Lower leg skin (tissue), 4 donors: ENCODE measurements at places on chromosomes 5 and 9.

GRCh38 chr9:114372921-114373448, 14.8 kb downstream of the AKNA start:
- DNase-seq: no peak

DNA sequence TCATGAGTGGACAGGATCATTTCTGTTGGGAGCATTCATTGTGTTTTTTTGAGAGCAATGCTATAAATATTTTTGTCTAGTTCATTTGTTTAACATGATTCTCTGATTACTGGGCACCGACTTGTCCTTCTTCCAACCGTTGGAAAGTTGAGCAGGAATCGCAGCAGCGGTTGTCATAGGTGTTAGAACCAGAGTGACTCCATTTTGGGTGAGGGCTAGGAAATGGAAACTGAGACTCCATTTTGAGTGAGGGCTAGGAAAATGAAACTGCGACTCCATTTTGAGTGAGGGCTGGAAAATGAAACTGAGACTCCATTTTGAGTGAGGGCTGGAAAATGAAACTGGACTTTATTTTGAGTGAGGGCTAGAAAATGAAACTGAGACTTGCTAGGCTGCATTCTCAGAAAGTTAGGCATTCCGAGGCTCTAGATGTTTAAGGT, 100.6 kb downstream of the ICE1 start:
- DNase-seq: no peak

GRCh38 chr5:154826-155225, 36.5 kb upstream of the LRRC14B start:
- DNase-seq: no peak

DNA sequence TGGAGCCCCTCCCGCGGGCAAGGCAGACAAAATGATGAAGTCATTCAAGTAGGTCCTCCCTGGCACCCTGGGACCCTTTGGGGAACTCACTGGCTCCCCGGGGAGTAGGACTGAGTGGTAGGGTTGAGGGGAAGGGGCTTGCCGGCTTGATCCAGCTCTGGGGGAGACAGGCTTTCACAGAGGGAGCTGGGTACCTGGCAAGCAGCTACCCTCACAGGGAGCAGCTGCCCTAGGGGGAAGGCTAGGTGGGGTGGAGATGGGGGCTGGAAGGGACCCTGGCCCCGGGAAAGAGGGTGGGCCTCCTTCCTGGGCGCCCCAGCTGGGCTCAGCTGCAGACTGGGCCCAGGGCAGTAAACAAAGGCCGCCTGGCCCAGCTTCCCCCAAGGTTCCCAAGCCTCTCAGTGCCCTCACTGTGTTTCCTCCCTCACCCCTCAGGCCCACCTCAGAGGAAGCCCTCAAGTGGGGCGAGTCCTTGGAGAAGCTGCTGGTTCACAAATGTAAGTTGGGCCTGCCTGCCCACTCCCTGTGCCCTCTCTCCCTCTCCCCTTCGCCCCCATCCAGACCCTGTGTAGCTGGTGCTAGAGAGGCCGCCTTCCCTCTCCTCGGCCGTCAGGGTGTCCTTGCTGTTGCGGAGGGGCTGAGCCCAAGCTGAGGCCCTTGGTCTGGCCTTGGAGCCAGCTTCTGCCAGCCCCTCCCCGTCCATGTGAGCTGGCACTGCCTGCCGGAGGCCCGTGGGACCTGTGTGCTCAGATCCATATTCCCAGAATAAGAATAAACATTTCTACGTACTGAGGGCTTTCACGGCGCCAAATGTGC, 131.2 kb downstream of the RGS3 start:
- DNase-seq: no peak

- DNase-seq: no peak
Measured at GRCh38 chr9:133778336-133779013, 40.3 kb upstream of the SARDH start.

DNA sequence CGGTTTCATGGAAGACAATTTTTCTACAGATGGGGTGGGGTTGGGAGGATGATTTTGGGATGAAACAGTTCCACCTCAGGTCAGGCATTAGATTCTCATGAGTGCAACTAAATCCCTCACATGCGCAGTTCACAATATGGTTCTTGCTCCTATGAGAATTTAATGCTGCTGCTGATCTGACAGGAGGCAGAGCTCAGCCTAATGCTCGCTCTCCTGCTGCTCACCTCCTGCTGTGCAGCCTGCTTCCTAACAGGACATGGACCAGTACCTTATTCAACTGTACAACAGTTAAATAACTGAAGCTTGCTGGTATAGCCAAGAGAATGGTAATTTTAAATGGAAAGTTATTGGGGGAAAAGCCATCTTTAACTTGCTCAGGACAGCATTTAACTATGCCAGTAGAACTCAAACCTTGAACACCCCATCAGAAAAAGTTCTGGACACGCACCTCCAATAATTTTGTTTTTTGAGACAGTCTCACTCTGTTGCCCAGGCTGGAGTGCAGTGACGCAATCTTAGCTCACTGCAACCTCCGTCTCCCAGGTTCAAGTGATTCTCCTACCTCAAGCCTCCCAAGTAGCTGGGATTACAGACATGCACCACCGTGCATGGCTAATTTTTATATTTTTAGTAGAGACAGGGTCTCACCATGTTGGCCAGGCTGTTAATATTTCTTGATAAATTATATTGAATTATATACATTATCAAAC, 27.7 kb downstream of the HMGCR start:
- no peak for DNase-seq

DNA sequence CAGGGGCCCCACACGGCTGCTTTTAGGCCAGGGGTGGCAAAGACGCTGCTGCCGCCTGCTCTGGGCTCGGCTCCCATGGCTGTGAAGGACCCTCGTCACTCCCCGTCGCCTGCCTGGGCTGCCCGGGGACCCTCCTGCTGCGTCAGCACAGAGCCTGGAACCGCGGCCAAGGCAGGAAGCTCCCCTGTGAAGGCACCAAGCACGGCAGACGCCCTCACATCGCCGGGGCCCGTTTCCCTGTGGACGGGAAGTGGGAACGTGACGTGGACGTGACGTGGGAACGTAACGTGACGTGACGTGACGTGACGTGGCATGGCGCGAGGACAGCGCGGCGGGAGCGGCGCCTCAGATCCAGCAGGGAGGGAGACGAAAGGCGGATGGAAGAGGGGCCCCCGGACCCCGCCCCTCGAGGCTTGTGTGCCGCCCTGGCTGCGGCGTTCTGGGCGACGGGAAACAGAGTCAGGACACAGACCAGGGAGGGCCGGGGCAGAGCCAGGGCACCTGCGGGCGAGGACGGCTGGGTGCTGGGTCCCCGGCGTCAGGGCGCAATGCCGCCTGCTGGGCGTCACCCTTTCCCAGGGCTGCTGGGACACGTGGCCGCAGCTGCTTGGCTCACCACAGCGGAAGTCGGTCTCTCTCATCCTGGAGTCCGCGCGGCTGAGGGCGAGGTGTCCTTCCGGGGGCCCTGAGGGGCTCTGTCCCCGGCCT, 53.1 kb downstream of the MRPL36 start:
- DNase-seq: peak; percentile 82

- no peak for DNase-seq
Measured at GRCh38 chr5:40654377-40654991, 25.2 kb upstream of the PTGER4 start.

DNA sequence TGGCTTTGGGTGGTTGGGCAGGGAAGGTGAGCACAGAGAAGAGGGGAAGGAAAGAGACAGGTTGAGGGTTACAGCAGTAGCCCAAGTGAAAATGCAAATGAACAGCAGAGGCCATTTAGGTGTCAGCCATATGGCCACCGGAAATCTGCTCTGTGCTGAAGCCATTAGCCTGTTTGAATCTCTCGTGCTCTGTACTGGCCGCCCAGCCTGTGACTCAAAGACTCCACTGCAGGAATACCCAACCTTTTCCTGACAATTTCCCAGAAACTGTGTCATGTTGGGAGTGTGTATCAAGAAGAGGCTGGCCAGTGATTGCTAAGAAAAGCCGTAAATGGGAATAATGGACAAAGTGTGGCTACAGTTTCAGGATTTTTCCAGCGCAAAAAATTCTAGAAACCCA, 35.9 kb upstream of the RAI14 start:
- DNase-seq: no peak

DNA sequence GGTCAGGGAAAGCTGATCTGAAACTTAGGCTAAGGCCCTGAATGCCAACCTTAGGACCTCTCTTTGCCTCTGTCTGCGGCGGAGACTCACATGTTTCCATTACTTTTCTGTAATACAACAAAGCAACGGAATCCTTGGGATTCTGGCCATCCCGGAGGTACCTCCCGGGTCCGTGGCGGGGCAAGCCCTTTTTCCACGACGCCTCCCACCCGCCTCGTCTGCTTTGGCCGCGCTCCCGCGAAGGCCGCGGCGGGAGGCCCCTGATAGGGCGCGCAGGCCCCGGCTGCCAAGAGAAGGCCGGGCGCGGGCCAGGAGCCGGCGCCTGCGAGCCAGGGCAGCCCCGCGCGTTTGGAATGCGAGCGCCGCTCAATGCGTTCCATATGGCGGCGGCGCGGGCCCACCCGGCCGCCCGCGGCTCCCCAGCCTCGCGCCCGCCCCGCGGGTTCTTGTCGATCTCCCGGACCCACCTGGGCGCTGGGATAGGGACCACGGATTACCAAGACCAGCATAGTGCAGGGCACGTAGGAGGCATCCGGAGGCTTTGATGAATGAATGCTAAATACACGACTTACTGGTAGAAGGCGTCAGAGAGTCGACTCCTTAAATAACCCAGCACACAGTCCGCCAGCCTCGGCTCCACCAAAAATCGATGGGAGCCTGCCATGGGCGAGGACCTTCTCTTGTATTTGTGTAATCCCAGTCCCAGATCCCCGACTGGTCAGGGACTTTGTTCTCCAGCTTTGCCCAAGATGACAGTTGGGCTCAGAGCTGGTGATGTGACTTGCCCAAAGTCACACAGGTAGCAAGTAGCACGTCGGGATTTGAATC, 17.5 kb upstream of the PHF19 start:
- no peak for DNase-seq
